ENCODE measurements at places on chromosomes 13 and 19.

DNA sequence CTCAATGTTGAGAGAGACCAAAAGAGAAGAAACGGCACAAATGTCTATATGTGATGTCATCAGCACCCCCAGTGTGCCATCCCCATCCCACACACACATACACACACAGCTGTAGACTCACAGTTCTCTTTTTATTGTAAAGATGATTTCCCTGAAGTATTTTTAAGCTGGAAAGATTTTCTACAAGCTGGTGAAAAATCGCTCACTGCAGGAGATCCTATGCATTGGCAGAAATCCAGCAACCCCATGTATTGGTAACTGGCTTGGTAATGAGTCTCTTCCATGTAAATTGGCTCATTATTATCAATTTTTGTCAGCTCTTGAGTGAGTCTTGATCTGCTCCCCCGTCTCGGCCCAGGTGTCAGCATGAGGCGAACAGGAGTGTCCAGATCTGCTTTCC is 107.1 kb upstream of the UQCRFS1 start:
- no peak for DNase-seq

DNA sequence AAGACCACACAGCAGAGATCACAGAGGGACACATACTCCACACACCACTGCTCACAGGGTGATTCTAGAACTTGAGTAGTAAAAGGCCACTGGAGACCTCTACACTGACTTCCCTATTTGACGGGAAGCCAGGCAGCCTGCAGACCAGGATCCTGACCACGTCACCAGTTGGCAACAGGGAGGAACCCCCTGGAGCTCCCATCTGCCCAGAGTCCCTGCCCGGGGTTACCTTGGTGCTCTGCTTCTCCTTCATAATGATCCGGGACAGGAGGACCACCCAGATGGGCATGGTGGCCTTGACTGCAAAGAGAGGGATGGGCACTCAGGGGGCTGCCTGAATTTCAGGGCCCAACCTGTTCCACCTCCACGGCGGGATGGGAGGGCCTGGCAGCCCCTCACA is 932 bp downstream of the SLC35E1 start:
- peak; percentile 18 for DNase-seq

GRCh38 chr19:56076498-56076897 is 44.6 kb downstream of the ZNF787 start:
- DNase-seq, result peak; percentile 73

- no peak for DNase-seq
Measured at GRCh38 chr19:10102787-10103236, 334 bp upstream of the ANGPTL6 start.

- no peak for DNase-seq
Measured at GRCh38 chr13:59743195-59743594, 420.5 kb downstream of the DIAPH3 start.

- no peak for DNase-seq
Measured at GRCh38 chr13:20877902-20878301, 24.6 kb downstream of the XPO4 start.

GRCh38 chr19:4800591-4801081 is 9.1 kb downstream of the FEM1A start:
- no peak for DNase-seq

GRCh38 chr19:51030631-51031030 is 4.2 kb downstream of the KLK12 start:
- no peak for DNase-seq

GRCh38 chr13:76630629-76631230 is 255.5 kb downstream of the KCTD12 start:
- no peak for DNase-seq

DNA sequence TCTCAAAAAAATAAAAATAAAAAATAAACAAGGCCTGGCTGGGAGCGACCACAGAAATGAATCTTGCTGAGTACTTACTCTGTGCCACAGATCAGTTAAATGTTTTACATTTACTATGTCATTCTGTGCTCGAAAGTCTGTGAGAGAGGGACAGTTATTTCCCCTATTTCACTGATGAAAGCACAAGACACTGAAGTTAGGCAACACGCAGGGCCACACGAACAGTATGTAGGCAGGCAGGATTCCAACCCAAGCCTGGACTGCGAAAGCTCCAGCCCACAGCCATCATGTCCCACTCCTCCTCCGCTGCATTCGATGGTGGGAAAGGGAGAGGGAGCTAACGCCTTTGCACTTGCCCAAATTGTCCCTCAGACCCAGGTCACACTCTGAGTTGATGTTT is 34.2 kb downstream of the RUBCNL start:
- DNase-seq, result no peak

DNA sequence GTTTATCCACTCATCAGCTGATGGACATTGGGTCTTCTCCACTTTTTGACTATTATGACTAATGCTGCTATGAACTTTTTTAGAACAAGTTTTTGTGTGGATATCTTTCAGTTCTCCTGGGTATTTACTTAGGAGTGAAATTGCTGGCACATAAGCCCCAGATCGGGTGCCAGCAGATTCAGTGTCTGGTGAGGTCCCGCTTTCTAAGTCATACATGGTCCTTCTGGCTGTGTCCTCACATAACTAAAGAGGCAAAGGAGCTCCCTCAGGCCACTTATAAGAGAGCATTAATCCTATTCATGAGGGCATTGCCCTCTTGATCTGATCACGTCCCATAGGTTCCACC is 600 bp upstream of the ZNF226 start:
- no peak for DNase-seq

DNA sequence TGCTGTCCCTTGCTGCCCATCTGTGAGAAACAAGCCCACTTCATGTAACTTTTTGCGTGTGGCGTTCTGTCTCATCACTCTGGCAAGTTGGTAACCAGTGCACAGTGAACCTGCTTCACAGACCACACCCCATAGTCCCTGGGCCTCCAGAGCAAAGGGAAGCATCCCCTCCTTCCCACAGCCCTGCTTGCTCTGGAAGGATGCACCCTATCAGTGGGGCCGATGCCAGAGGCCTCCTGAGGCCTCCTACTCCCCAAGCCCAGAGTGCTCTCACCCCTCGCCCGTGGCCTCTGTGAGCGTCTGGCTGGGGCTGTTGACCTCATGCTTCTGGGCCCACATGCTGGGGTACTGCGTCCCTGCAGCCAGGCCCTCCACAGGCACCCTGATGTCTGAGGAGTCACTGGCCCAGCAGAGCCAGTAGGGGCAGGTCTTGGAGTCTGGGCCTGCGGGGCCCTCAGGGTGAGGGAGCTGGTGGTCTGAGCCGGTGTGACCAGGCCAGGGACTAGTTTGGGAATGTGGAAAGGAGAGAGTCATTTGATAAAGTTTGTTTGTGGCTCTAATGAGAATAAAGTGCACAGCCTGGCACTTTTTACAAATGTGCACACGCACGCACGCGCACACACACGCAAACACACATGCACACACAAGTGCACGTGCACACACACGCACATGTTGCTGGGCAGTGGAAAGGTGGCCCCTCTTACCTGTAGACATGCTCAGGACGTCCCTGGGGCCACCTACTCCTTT is 5.1 kb downstream of the TMEM86B start:
- no peak for DNase-seq

DNA sequence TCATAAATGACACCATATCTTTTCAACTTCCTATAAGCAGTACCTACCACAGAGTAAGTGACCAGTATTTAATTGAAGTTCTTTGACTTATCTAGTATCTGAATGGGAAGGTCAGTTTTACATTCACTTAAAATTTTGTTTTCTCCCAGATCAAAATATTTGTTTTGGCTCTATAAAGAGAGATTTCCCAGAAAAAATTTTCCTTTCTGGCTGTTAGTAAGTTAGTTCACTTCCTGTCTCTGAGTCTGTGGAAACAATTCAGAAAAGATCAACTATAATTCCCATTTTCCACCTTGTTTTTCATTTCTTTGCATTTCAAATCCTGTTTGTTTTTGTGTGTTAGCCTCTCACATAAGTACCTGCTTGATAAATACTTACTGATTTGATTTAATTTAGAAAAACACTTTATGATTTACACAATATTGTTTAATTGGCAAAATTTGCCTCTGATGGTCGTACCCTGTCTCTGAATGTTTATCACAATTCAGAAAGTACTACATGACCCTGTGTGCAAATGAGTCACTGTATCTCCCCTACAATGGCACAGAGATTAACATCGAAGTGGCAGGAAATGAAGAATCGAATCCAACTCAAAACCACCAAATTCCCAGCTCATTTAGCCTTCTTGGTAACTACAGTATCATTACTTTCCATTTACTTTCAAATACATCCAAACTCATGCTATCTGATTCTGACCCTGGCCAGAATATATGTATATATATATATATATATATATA is 15.4 kb upstream of the MED4 start:
- peak; percentile 62 for DNase-seq

DNA sequence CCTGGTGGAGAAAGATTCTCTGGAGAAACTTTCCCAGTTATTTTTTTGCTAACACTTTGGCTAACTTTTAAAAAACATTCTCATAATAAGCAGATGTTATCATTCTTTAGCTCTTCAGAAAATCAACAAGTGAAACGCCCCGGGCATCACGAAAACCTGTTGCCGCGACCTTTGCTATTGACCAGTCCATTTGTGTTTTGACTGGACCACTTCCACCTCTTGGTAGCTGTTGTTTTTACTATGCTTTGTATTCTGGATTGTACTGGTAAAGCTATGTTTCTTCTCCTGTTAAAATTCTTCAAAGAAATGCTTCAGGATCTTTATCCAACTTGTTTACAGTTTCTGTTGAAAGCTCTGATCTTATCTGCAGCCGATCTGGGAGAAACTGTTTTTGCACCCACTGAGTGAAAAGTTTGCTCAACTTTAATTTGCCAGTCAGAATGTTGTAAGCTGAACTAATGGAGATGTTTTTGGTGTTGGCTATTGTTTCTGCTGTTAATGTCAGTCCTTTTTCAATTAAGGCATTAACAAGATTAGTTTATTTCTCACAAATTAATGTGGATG is 23.3 kb downstream of the UFM1 start:
- no peak for DNase-seq

DNA sequence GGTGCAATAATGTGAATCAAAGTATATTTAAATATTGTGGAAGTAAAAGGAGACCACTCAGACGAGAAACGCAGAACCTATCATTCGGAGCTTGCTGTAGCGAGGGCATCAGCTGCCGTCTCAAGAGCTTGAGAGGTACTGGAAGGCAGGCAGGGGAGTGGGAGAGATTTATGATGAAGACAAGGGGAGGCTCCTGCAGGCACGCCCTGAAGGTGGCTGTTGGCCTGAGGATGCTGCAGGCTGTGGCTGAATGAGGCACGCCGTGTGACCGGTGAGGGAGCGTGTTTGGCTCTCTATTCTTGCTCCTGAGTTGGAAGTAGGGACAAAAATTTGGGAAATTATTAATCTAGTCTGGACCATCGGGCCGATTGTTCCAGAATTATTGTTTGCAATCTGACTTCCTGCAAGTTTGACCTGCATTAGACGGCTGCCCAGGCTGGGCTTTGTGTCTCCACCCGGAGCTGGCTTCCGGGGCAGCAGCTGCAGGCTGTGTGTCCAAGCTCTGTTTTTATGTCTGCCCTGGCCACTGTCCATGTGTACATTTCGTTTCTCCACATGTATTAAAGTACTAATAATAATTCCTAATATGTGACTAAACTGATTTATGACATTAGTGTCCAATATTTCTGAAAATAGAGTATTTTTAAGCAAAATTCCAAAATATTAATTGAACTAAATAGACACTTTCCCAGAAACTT is 91.1 kb upstream of the ANKRD10 start:
- peak; percentile 59 for DNase-seq

DNA sequence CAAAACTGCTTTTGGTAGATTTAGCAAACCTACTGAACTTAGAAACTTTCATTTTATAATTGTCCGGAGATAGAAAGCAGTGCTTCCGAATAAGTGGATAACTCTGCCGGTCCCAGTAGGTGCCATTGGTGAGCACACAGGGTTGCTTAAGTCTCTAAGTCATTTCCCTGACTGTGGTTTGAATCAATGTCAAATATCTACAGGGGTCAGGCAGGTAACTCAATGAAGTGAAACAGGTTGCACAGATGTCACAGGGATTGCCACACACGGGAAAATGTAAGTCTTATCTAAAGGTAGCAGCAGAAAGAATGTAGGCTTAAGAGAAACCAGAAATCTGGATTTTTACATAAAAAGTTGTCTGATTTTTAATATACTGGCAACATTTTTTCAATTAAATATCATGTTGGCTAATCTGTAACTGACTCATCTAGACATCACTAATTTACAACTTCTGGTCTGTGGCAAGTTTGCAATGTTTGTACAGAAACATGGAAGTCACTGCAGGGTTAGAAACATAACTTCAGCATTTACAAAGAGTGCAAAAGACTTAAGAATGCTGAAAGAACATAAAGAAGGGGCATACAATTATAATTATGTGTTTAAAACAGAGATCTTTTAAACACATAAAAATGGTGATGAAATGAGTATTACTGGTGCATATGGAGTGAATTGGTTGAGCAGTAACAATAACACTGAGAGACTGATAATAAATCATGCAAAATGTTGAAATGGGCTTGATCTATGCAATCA is 14.3 kb upstream of the LRRC63 start:
- no peak for DNase-seq

- DNase-seq, result peak; percentile 94
Measured at GRCh38 chr13:35979361-35979951, 151.7 kb downstream of the DCLK1 start.

DNA sequence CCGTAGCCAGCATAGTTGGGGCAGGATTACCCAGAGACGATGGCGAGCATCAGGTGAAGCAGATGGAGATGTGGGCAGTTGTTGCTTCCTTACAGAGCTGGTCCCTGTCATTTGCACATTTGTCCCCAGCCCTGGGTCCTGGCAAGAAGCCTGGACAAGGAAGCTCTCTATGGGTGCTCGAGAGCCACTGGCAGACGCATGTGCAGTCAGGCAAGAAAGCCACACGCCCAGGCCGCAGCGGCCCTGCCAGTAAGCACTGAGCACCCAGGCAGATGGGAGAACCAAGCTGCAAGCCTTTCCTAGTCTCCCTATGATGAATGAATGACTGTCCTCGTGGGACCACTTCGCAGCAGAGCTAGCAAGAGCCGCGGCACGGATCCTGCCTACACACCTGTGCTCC is 182.8 kb downstream of the FOXO1 start:
- DNase-seq, result no peak

- DNase-seq, result no peak
Measured at GRCh38 chr13:90696656-90697055, 650.8 kb upstream of the MIR17HG start.

- peak; percentile 59 for DNase-seq
Measured at GRCh38 chr13:44230736-44231135, 142.9 kb upstream of the SERP2 start.

GRCh38 chr19:36605877-36606478 is 865 bp downstream of the ZNF382 start:
- peak; percentile 8 for DNase-seq

DNA sequence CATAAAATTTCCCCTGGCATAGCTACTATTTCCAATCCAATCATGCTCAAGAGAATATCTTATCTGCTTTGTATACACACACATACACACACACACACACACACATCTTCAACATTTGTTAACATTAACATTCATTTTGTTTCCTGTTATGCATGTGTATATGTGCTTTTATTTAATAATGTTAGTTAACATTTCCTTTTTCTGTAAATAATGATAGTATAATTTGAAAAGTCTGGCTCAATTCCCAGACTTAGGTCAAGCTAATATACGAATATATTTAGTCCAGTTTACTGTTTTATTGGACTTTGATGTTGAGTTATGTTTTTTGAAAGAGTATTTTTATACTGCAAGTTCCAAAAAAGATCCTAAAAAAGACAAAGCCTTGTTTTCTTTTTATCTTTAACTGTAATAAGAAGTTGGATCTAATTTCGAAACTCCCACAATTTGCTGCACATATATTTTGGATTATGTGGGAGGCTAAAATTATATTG is 1072.4 kb downstream of the EFNB2 start:
- DNase-seq, result peak; percentile 70
